ENCODE measurements at places on chromosomes 7 and 10.

- no peak for DNase-seq
These were observed 86.6 kb downstream of the BTAF1 start for GRCh38 chr10:92010047-92010735.

- no peak for DNase-seq
These were observed 98.6 kb upstream of the PHYHIPL start for GRCh38 chr10:59077855-59078254.

- no peak for DNase-seq
These were observed 59.7 kb upstream of the PDCD4 start for GRCh38 chr10:110811791-110812581.

GRCh38 chr7:16961641-16962040, 79.9 kb upstream of the AGR3 start:
- DNase-seq: no peak

GRCh38 chr7:157429680-157430224, 92.9 kb downstream of the DNAJB6 start:
- no peak for DNase-seq
